Muscle of back (tissue), 13 donors: ENCODE measurements at places on chromosomes 3 and 15. TPM values are rescaled to one million over a fixed set of nuclear protein-coding genes. Genes with fewer than 3 reads are reported as not detected.

- DNase-seq = no peak
Observed at GRCh38 chr3:47536967-47537366, 23.5 kb upstream of the ELP6 start.

GRCh38 chr15:70902107-70902506 is 9.5 kb downstream of the LRRC49 start:
- DNase-seq = no peak

GRCh38 chr3:38117748-38118420 is 19.0 kb downstream of the ACAA1 start:
- no peak for DNase-seq

DNA sequence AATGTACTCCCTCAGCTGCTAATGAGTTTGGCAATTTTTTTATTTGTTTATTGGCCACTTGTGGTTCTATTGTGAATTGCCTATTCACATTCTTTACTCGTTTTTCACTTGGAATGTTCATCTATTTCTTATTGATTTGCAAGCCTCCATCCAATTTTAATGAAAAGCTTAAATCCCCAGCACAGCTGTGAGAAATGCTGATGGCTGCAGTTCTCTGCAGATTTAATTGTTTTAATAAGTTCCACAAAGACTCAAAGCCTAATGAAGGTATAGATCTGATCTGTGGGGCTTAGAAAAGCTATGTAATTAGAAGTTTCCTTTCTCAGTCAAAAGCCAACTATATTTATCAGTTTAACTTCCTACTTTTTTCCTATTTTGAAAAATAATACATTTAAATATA is 41.5 kb downstream of the LYZL4 start:
- no peak for DNase-seq

- DNase-seq = peak; percentile 4
Observed at GRCh38 chr15:41154412-41154811, 38.3 kb upstream of the INO80 start.

DNA sequence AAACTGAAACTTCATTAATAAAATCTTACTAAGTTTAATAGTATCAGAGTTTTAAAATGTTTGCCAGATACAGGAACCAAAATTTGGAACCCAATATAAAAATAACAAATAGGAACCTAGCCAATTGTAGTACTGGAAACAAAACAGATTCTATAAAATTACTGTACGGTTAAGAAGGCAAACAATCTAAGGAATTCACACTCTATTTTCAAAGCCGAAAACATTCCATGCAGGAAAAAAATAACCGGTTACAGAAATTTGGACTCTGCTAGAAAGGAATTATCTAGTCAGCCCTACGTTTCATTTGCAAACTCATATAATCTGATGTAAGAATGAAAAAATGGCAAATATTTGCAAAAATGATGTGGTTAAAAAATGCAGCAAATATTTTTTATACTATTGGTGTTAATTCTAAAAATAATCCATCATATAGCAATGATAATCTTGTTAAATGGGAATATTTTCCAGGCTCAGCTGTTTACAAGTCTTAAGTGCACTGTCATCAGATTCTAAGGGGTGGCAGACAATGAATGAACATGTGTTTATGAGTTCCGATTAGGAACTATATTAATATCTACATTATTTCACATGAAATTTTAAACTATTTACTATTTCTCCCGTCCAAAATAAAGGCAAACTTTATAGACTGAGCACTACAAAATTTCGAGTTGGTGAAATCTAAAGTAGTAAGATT is 58.1 kb downstream of the DCBLD2 start:
- no peak for DNase-seq

- DNase-seq = no peak
Observed at GRCh38 chr3:159616234-159616825, 372.3 kb upstream of the IL12A start.

GRCh38 chr3:33791477-33792166 is 6.8 kb upstream of the PDCD6IP start:
- DNase-seq = no peak

DNA sequence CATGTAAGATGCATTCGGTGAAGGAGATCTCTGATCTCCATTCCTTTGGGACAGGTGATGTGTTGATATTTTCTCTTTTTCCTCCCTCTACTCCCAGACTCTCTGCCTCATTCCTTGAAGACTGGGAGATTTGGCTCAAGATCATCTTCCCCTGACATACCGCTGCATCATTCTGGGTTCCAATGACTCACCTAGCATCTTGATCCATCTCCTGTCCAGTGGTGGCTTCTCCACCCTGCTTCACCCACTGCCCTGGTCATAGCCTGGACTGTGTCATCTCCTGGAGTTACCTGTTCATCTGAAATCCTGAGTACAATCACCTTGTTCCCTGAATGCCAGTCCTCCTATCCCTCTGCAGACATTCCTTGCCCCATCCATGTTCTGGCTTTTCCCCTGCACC is 57.4 kb upstream of the TRAK1 start:
- no peak for DNase-seq

- DNase-seq = no peak
Observed at GRCh38 chr15:77514641-77515402, 94.1 kb downstream of the HMG20A start.

The ANKUB1 gene
- not detected for polyA plus RNA-seq

The DBR1 gene
- 10.2 TPM for polyA plus RNA-seq

The TGM5 gene
- polyA plus RNA-seq = 0.27 TPM

The ARNT2 gene
- 7.6 TPM for polyA plus RNA-seq

The MRPL3 gene
- 86.9 TPM for polyA plus RNA-seq
